ENCODE measurements at places on chromosomes 3 and 15.
A peak's percentile ranks its signal among the peaks of the same experiment; 100 is the strongest.

DNA sequence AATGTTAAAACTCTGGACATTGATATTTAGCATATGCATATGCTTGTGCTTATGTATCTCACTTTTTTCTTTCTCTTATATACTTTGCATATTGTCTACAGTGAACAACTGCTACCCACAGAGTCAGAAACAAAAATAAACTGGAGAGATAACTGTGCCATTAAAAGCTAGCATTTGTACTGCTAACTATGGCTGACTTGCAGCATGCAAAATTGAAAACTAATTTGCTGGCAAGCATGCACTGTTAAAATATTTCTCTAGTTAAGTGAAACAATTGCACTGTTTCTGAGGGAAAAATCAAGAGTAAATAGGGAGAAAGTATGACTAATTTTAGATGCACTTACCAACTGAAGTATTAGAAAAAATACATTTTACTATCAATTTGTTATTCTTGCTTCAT is 177.8 kb downstream of the CBLB start:
- DNase-seq, result no peak

DNA sequence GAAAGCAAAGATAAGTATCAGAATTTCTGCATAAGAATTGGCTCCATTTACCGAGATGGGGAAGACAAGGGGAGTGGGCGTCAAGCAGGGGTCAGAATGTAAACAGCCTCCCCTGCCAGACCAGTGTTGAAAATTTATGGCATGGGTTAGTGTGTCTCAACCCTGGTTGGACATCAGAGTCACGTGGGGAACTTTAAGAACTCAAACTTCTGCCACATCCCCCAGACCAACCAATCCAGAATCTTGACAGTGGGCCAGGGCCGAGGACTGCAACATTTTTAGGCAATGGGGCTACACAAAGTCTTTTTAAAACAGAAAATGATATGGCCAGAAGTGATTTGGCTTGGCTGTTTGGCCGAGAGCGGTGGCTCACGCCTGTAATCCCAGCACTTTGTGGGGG is 14.3 kb upstream of the MASP1 start:
- DNase-seq, result no peak

- no peak for DNase-seq
Measured at GRCh38 chr15:70729164-70729563, 34.2 kb downstream of the UACA start.

DNA sequence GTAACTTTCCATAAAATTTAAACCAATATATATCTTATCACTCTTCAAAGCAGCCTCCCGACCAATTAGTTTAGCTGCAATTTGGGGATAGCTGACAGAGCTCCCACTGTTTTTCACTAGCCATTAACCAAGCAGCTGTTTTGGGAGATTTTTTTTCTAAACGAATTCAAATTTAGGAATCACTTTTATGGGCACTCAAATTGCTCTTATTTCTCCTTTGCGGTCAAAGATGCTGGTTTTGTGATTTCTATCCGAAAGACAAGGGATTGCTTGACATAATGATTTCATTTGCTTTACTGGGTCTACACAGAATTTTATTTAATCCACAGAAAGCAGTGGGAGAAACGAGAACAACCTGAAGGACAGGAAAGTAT is 505.7 kb upstream of the IL12A start:
- no peak for DNase-seq

GRCh38 chr15:91566141-91566540 is 287.4 kb upstream of the SLCO3A1 start:
- DNase-seq, result no peak

DNA sequence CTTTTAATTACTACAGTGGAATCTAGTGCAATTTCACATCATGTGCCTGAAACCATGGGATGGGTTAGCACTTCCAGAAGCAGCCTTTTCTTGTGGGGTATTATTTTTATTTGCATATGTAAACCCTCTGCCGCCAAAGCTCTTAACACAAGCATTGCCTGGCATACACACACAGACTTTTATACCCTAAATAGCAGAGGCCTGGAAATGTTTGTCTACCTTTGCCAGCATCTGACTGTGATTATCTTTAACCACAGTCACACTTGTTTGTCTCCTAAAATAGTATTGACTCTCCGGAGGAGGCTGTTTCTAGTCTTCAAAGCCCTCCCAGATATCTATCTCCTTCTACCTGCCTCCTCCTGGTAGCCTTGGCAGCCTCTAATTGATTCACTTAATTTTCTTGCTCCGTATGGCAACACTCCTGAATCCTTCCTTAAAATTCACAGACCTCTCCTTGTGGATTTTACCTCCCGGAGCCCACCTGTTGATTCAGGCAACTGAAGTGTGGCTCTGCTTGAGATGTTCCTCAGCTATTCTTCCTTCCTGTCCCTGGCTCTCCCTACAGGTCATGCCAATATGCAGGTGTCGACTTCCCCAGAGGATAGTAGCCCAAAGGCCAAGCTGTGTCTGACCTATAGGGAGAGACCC is 127.1 kb upstream of the UMPS start:
- DNase-seq, result no peak

GRCh38 chr3:120855665-120856437 is 52.2 kb upstream of the STXBP5L start:
- peak; percentile 92 for DNase-seq

DNA sequence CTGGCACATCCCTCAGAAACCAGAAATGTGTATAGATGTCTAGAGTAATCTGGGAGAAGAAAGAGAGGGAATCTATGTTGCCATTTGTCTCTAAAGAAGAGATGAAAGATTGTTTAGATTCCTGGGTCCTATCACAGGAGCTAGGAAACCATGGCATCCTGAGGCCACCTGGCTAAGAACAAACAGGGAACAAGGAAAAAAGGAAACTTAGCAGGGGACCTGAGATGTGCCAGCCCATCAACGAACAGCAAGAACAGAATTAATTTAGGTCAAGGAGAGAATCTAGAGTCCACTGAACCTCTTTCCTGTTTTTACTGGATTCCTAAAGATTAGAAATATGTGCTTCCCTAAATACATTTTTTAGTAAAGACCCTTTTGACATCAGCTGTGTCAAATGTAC is 30.3 kb downstream of the IP6K1 start:
- DNase-seq, result no peak

GRCh38 chr3:11411956-11412355 is 139.8 kb downstream of the ATG7 start:
- no peak for DNase-seq

- DNase-seq, result peak; percentile 96
Measured at GRCh38 chr3:107208100-107208499, 169.1 kb upstream of the CCDC54 start.

DNA sequence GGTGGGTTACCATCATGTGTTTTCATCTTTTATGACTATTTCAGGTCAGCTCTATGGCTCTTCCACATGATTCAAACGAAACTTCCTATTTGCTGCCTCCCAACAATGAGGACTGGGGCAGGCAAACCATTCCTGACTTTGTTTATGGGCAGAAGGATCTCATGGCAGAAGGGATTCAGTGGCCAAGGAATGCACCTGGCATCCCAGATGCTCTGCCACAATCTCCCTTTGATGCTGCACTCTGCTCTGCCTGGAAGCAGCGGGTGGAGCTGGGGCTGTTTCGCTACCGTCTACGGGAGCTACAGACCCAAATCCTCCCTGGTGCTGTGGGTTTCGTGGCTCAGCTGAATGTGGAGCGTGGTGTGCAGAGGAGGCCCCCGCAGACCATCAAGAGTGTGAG is 6.8 kb downstream of the GDPGP1 start:
- DNase-seq, result no peak

- DNase-seq, result peak; percentile 53
Measured at GRCh38 chr3:14204515-14205284, 26.1 kb downstream of the LSM3 start.

GRCh38 chr3:127668906-127669305 is 3.8 kb upstream of the ABTB1 start:
- DNase-seq, result no peak

DNA sequence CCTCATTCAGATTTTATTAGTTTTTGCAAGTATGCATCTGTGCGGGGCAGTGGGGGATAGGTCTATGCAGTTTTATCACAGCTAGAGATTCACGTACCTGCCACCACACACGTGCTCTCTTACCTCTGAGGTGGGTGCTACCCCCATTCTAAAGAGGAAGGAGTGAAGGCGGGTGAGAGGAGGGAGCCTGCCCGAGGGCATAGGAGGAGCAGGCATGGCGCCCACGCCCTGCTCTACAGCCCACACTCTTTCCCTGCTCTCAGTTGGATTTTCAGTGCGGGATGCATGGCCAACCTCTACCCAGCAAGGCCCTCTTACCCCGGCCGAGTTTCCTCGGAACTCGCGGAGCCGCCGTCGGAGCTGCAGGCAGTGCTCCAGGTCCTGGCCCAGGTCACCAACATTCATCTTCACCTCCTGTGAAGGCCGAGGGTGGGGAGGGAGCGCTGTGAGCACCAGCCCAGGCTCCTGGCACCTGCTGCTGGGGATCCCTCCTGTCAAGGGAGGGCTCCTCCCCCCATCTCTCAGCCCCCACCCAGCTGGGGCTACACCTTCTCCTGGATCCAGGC is 26.9 kb downstream of the PLA2G4B start:
- no peak for DNase-seq

DNA sequence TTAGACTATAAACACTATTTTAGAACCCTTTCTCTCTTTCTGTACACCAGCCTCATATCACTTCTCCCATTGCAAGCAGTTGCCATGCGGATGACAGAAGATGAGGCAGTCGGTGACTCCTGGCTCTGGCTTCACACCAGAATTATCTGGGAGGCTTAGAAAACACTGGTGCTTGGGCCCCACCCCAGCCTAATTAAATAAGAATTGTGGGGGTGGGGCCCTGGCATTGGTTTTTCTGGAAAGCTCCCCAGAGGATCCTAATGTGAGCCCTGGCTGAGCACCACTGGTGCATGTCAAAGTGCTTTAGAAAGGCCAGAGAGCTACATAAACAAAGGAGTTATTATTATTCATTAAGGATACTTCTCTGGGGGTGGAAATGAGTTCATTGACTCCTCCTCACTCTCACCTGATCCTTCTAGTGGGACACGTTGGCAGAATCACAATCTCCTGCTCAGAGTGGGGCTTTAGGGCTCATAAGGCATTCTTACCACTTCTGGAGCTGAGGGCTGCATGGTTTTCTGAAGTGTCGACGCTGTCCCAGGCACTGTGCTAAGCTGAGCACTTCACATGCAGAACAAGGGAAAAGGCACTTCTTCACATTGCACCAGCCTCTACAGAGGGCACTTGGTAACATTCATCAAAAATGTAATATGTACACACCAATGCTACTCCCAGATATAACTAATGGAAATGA is 188.5 kb upstream of the TLE3 start:
- DNase-seq, result no peak

GRCh38 chr3:171343693-171344092 is 116.5 kb downstream of the TNIK start:
- no peak for DNase-seq

- no peak for DNase-seq
Measured at GRCh38 chr3:180321534-180321933, 280.4 kb upstream of the TTC14 start.

GRCh38 chr15:26970712-26971210 is at the start of gene GABRG3:
GABRG3 (plus strand) TSS chr15:26971181.
- peak; percentile 26 for DNase-seq

DNA sequence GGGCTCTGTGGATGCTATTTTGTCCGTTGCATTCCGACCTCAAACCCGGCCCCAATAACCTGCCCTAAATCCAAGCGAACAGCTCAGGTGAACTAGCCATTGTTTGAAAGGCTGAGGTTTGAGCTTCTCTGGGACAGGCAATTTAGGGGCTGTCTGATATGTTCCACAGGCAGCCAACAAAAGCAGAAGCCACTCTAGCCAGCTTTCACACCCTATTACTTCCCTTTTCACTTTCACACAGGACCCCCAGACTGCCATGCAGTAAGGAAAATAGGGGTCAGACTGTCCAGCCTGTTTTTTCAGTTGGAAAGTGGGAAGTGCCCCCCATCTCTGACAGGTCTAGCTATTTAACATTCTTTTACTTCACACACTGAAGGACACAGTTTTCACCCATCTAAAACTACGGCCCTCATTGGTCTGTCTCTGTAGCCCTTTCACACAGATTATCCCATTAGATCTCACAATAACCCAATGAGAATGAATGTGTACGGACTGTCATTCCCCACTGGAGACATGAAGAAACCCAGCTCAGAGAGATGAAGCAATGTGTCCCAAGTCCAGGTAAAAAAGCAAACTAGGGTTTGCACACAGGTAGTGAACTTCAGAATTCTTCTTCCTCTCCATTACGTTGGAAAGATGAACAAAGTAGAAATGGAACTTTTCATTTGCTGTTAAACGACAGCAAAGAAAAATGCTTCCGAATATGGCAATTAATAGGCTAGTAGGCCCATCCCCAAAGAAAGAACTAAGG is 1.9 kb downstream of the CCDC12 start:
- DNase-seq, result no peak

DNA sequence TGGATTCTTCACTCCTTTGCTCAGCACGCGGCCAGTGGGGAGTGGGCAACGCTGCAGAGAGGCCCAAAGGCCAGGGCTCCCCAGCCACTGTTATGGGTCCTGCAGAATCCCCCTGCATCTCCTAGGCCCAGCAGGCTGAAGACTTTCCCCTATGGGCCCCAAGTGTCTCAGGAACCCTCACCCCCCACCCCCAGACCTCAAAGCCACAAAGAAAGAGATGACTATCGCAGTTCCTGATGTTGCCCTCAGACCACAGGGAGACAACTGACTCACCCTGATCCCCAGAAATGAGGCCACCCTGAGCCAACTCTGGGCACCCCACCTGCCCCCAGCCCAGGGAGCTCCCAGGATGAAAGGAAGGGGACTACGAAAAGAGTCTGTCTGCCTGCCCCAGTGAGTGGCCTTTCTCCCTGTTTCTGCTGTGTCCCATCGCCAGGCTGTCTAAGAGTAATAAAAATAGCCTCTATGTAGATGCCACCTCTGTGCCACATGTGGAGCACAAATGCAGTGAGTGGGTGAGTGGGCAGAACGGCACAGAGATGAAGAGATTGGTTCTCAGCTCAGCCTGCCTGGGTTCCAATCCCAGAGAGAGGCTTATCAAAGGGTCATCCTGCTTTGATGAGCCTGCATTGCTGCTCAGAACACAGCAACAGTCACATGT is 283.0 kb downstream of the UACA start:
- DNase-seq, result no peak

DNA sequence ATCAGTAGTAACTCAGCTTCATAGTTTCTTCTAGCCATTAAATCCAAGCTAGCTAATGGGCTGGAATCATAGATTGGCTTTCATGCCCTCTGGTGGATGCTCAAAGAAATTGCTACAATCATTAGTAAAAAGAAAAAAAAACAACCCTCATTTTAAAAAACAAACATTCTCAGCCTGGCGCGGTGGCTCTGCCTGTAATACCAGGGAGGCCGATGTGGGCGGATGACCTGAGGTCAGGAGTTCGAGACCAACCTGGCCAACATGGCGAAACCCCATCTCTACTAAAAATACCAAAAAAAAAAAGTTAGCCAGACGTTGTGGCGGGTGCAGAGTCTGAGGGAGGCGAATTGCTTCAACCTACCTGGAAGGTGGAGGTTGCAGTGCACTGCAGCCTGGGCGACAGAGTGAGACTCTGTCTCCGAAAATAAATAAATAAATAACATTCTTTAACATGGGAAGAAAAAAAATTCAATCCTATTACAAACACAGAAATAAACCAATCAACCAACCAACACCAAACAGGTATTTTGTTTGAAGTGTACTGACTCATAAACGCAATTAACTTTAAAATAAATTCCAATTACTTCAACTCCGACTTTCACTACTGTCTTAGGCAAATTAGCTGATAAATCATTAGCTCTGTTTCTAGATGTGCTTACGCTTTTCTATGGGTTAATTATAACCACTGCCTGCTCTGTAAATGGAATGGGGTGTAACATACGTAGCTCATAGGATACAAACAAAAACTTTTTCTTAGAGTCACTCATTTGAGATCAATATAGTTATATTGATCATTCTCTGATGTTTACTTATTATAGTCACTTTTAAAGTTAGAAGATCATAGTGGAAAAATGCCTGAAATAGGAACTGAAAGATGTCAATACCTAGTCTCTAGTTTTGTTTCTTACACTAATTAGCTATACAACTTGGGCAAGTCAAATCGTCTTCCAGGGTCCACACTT is 24.9 kb downstream of the TMEM207 start:
- peak; percentile 64 for DNase-seq

All from fibroblast of upper back skin (primary cell).